ENCODE measurements at places on chromosomes 6 and 20. TPM values are rescaled to one million over a fixed set of nuclear protein-coding genes. Genes with fewer than 3 reads are reported as not detected.
A peak's percentile ranks its signal among the peaks of the same experiment; 100 is the strongest.

Gene TMC2
- not detected for total RNA-seq

Gene JPH2
- total RNA-seq, result 0.97 TPM

Gene FAM217A
- not detected for total RNA-seq

Gene ZBTB46
- total RNA-seq, result 0.39 TPM

- no peak for DNase-seq
Observed at GRCh38 chr20:24588047-24588635, 118.7 kb downstream of the SYNDIG1 start.

- DNase-seq, result no peak
Observed at GRCh38 chr6:169291646-169292337, 38.1 kb upstream of the THBS2 start.

DNA sequence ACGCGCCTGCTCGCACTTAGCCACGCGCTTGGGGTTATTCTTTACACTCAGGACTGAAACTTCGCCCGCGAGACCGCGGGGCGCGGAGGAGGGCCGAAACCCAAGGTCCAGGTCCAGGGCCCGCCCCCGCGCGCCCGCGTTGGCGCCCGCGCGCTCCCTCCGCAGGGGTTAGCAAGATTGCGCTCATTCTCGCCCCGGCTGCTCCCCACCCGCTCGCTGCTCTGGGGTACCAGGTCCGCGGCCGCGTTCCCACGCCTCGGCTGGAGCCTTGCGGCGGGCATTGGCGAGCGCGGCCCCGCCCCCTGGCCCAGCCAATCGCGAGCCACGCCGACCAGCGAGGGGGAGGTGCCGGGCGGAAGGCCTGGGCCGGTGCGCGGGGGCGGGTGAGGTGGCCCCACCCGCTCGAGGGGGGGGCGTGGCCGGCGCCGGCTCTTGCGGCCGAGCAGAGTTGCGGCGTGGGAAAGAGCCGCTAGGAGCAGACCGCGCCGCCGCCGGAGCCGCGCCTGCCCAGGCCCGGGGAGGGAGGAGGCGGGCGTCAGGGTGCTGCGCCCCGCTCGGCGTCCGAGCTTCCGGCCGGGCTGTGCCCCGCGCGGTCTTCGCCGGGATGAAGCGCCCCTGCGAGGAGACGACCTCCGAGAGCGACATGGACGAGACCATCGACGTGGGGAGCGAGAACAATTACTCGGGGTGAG is at the start of gene HEY2:
HEY2 (plus strand) TSS at position 460 of the 692 bp plus-strand sequence; CDS start at position 605, 145 bp downstream.
- peak; percentile 88 for DNase-seq

DNA sequence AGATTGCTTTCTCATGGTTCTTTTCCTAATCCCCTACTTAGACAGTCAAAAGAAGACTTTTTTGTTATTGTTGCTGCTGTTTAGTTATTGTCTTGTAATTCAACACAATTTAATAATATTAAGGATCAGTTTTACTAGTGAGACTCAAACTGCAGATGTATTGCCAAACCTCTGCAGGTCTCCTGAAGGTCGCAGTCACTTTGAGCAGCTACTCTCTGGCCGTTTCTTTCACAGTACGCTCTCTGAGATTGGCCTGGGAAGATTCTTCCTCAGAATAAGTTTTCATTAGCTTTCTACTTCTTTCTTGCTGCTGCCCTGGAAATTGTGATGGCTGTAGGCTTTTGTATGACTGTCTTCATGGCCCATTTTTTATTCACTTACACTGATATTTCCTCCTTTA is 930.8 kb downstream of the QKI start:
- no peak for DNase-seq

DNA sequence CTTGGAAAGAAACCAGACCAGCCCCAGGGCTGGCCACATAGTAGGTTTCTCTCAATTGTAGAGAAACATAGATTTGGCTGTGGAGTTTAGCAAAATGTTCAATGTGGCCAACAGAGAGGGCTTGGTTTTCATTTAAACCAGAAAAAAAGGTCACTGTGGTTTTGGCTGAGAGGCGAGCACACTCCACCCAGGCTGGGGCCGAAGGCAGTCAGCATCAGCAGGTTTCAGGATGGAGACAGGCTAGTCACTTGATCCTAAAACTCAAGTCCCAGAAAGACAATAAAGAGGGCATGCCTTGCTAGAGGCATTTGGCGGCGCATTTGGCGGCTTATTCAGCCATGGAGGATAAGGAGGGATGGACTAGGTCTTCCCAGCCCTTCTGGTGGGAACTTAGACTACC is 73.1 kb downstream of the PRND start:
- DNase-seq, result no peak

DNA sequence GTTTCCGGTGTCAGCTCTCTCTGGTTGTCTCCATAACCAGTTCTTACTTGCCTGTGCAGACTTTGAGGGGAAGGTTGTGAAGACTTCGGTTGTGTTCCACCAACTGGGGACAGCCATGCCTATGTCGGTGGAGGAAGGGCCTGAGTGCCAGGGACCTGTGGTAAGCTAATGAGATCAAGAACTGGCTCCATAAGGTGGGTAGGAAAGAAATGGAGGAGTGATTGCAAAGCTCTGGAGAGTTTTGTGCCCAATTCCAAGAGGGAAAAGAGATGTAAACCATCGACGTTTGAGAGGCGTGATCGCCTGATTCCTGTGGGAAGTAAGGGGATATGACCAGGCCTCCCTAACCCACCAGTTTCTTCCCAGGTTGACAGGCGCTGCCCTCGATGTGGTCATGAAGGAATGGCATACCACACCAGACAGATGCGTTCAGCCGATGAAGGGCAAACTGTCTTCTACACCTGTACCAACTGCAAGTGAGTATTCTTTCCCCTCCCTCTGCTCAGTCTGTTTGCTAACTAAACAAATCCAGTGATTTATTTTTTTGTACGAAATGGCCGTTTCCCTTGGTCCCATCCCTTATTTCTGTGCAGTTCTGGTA is 893 bp downstream of the POLR1H start:
- DNase-seq, result no peak

DNA sequence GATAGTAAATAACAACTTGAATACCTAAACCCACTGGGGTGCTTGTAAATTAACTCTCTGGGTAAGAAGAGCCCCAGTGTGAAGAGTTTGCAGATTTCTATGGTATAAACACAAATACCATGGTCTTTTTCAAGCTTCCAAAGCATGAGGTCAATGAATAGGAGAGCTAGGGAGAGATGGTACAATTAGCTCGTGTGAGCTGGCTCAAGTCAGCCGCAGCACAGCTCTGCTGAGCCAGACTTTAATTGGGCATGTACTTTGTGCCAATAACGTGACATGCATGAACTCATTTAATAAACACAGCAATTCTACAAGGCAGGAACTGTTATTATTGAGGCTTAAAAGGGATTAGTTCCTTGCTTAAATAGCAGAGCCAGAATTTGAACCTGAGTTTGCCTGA is 684.2 kb downstream of the KIF16B start:
- DNase-seq, result no peak
